T-helper 17 cell (primary cell): ENCODE measurements at places on chromosomes 1 and 21. TPM values are rescaled to one million over a fixed set of nuclear protein-coding genes. Genes with fewer than 3 reads are reported as not detected.

Gene ZBTB8A
- total RNA-seq = not detected

Gene C1orf210
- total RNA-seq = not detected

Gene CD1C
- 5.0 TPM for total RNA-seq

Gene C8A
- not detected for total RNA-seq

Gene MR1
- 18.3 TPM for total RNA-seq

Gene IFI44L
- 25.2 TPM for total RNA-seq

Gene APOBEC4
- not detected for total RNA-seq
